ENCODE measurements at places on chromosomes 3 and 15.

DNA sequence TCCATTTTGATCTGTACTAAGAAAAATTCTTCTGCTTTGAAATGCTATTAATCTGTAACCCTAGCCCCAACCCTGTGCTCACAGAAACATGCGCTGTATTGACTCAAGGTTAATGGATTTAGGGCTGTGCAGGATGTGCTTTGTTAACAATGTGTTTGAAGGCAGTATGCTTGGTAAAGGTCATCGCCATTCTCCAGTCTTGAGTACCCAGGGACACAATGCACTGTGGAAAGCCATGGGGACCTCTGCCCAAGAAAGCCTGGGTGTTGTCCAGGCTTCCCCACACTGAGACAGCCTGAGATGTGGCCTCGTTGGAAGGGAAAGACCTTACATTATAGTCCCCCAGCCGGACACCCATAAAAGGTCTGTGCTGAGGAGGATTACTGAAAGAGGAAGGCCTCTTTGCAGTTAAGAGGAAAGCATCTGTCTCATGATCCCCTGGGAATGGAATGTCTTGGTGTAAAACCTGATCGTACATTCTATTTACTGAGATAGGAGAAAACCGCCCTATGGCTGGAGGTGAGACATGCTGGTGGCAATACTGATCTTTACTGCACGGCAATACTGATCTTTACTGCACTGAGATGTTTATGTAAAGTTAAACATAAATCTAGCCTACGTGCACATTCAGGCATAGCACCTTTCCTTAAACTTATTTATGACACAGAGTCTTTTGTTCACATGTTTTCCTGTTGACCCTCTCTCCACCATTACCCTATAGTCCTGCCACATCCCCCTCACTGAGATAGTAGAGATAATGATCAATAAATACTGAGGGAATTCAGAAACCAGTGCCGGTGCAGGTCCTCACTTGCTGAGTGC lies 6.3 kb downstream of the PIGZ start:
- no peak overlapping the region for H3K27ac ChIP-seq
- peaks cover 4% of the 10 kb centered on the region for H3K27me3 ChIP-seq
- no peak for DNase-seq

DNA sequence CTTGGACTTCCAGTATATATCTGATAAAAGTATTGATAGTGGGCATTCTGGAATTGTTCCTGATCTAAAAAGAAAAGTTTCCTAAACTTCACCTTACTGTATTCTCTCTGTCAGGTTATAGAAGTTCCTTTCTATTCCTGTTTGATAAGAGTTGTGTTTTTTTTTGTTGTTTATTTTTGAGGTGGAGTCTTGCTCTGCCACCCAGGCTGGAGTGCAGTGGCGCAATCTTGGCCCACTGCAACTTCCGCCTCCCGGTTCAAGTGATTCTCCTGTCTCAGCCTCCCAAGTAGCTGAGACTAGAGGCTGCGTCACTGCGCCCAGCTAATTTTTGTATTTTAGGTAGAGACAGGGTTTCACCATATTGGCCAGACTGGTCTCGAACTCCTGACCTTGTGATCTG lies 13.1 kb downstream of the BLM start:
- H3K4me1 ChIP-seq, result peaks cover 36% of the 10 kb centered on the region
- H3K4me3 ChIP-seq, result no peak overlapping the region
- H3K36me3 ChIP-seq, result peaks cover 40% of the 10 kb centered on the region
- no peak for DNase-seq

DNA sequence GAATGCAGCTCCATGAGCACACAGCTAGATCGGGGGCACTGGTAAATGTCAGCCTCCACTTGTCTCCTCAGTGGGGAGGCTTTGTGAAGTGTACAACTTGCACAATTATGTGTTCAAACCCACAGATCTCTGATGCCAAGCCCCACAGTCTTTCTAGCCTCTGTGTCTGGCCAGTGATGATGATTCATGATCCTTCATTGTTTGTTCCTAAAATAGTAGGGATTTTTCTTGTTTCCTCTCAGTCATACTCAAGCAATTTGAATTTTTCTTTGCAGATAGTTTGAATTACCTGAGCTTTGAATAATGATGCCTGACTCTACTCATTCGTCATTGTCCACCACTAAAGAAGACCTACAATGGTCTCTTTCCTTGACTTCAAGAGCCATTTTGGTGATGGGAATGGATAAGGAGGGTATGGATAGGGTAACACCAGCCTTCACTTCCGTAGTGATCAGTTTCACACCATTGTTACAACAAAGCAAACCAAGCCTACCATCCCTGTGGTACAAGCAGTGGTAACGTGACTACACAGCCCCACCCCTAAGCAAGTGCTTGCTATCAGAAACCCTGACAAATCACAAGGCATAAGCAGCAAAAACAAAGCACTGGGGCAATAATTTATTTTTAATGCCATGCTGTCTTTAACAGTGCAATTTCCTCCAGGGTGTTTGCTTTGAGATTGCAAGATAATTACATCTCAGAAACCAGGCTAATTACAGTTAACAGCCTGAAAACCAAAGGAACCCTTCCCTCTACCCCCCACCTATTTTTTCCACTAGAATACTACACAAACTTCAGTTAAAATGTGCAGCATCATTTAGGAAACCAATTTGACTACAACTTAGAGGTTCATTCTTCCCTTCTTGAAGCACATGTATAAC lies 114.1 kb upstream of the PPP2R3A start:
- H3K4me3 ChIP-seq, result no peak overlapping the region
- H3K36me3 ChIP-seq, result no peaks in the 10 kb centered on the region
- no peaks in the 10 kb centered on the region for H3K4me1 ChIP-seq
- no peak overlapping the region for H3K27ac ChIP-seq
- peaks cover 2% of the 10 kb centered on the region for H3K27me3 ChIP-seq
- DNase-seq, result no peak

GRCh38 chr15:64942356-64942755 lies 30.7 kb downstream of the ANKDD1A start:
- H3K36me3 ChIP-seq, result no peaks in the 10 kb centered on the region
- H3K27ac ChIP-seq, result no peak overlapping the region

DNA sequence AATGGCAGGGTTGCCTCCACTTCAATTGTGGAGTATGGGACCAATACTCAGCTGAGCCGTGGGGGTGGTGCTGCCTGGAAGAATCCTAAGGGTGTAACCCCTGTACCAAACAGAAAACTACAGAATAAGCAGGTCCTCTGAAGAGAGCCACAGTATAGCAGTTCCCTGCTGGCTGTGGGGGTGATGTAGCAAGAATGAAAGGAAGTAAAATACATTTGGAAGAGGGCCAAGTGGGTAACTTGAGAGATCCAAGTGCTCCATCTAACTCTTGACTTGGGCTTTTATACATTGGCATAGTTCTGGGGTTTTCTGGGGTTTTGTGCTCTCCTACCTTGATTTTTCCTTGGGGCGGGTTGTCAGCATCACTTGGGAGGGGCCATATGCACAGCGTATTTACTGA lies 341.4 kb downstream of the OTOL1 start:
- H3K4me3 ChIP-seq, result no peak overlapping the region
- H3K36me3 ChIP-seq, result no peaks in the 10 kb centered on the region
- DNase-seq, result no peak
- no peak overlapping the region for H3K27ac ChIP-seq
- H3K27me3 ChIP-seq, result no peaks in the 10 kb centered on the region
- no peaks in the 10 kb centered on the region for H3K4me1 ChIP-seq

DNA sequence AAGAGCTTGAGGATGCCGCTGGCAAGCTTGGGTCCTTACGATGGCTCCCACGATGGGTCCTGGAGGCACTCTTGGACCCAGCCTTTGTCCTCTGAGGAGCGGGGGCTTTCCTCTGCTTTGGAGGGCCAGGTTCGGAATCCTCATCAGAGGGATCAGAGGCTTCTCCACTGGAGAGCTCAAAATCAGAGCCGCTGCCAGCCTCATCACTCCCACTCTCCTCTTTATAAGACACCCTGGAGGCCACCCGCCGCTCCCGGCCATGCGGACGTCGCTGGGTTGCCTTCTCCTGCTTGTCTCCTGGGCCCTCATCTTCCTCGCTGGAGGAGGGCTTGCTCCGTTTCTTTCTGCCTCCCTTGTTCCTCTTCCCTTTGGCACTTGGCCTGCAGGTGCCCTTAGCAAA lies 20.0 kb downstream of the XPC start:
- no peak for DNase-seq
- H3K27ac ChIP-seq, result no peak overlapping the region
- no peak overlapping the region for H3K4me3 ChIP-seq
- peaks cover 71% of the 10 kb centered on the region for H3K36me3 ChIP-seq
- H3K27me3 ChIP-seq, result no peaks in the 10 kb centered on the region

GRCh38 chr3:132145833-132146232 lies 111.0 kb upstream of the CPNE4 start:
- no peak for DNase-seq
- no peak overlapping the region for H3K4me3 ChIP-seq
- no peaks in the 10 kb centered on the region for H3K36me3 ChIP-seq
- H3K27me3 ChIP-seq, result no peaks in the 10 kb centered on the region
- no peak overlapping the region for H3K27ac ChIP-seq

- peak overlapping the region; percentile 81 for H3K27ac ChIP-seq
- peak overlapping the region; percentile 21 for H3K4me3 ChIP-seq
- no peak for DNase-seq
- peaks cover 67% of the 10 kb centered on the region for H3K36me3 ChIP-seq
- H3K27me3 ChIP-seq, result no peaks in the 10 kb centered on the region
Measured at GRCh38 chr15:94282269-94283250, 51.2 kb downstream of the MCTP2 start.

GRCh38 chr3:164604687-164605086 lies 473.6 kb downstream of the SI start:
- no peak for DNase-seq
- H3K36me3 ChIP-seq, result no peaks in the 10 kb centered on the region
- H3K27ac ChIP-seq, result no peak overlapping the region
- no peaks in the 10 kb centered on the region for H3K4me1 ChIP-seq
- H3K27me3 ChIP-seq, result no peaks in the 10 kb centered on the region

GRCh38 chr3:73868688-73869315 lies 244.1 kb upstream of the PDZRN3 start:
- no peak overlapping the region for H3K4me3 ChIP-seq
- no peaks in the 10 kb centered on the region for H3K27me3 ChIP-seq
- H3K36me3 ChIP-seq, result no peaks in the 10 kb centered on the region
- H3K4me1 ChIP-seq, result no peaks in the 10 kb centered on the region

- no peak overlapping the region for H3K27ac ChIP-seq
- no peaks in the 10 kb centered on the region for H3K4me1 ChIP-seq
- H3K4me3 ChIP-seq, result no peak overlapping the region
- no peaks in the 10 kb centered on the region for H3K27me3 ChIP-seq
- no peaks in the 10 kb centered on the region for H3K36me3 ChIP-seq
Measured at GRCh38 chr15:27234593-27234992, 263.6 kb downstream of the GABRG3 start.

GRCh38 chr3:146505516-146505915 lies 36.2 kb upstream of the PLSCR2 start:
- H3K4me3 ChIP-seq, result no peak overlapping the region
- DNase-seq, result no peak
- no peak overlapping the region for H3K27ac ChIP-seq
- H3K4me1 ChIP-seq, result peaks cover 43% of the 10 kb centered on the region
- H3K27me3 ChIP-seq, result no peaks in the 10 kb centered on the region
- peaks cover 22% of the 10 kb centered on the region for H3K36me3 ChIP-seq

DNA sequence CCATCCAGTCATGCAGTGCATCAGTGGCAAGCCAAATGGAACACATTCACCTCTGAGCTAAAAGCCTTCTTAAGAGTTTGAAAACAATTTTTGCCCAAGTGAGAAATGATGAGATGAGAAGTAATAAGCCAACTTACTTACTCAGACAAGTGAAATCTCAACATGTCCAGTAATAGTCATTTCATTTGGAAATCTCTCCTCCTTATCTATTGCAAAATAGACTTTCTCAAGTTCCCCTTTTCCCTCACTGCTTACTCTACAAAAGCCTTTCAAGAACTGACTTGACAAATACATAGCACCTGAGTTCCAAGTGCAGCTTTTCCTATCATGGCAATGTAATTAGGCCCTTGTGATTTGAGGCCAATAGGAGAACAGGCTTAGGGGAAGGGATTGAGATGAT lies 282.3 kb downstream of the SLC9A9 start:
- no peaks in the 10 kb centered on the region for H3K36me3 ChIP-seq
- no peaks in the 10 kb centered on the region for H3K4me1 ChIP-seq
- peaks cover 1% of the 10 kb centered on the region for H3K27me3 ChIP-seq
- H3K27ac ChIP-seq, result no peak overlapping the region

DNA sequence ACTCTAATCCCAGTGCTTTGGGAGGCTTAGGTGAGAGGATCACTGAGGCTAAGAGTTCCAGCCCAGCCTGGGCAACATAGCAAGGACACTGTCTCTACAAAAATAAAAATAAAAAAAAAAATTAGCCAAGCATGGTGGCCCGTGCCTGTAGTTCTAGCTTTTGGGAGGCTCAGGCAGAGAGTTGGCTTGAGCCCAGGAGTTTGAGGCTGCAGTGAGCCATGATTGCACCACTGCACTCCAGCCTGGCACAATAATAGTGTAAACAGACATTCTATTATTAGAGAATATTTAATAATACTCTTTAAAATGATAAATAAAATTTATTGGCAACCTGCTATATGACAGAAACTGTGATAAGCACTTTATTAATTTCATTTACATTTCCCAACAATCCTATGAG lies 908.9 kb downstream of the TUSC7 start:
- H3K36me3 ChIP-seq, result no peaks in the 10 kb centered on the region
- no peak overlapping the region for H3K27ac ChIP-seq
- H3K4me3 ChIP-seq, result no peak overlapping the region
- no peaks in the 10 kb centered on the region for H3K27me3 ChIP-seq

DNA sequence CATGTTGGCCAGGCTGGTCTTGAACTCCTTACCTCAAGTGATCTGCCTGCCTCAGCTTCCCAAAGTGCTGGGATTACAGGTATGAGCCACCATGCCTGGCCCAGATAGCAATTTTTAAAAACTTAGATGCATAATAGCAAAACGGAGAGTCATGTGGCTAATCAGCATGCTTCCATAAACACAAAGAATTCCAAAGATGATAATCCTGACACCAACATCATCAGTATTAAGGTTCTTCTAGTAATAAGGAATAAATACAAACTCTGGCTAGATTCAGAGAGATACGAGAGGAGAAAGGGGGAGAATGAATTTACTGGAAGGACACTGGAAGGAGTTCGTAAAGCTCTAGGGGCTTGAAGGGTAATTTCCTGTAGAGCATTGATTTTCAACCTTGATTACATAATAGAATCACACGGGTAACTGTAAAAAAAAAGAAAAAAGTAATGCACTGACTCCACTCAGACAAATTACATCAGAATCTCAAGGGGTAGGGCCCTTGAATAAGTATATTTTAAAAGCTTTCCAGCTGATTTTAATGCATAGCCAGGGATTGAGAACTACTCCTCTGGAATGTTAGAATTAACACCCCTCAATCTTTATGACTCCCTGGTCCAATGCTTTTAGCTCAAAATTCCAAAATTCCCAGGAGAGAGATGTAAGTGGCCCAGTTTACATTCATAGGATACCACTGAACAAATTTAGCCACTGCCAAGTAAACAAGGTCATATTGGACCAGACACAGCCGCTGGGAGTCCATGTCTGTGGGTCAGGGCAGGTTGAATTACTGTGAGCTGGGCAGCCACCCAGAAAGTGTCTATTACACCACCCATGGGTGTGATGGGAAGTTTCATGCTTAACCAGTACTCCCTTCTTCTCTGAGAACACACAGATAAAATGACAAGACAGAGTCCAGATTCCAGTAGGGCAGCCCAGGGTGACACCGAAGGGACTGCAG lies 243.9 kb downstream of the TBL1XR1 start:
- peaks cover 2% of the 10 kb centered on the region for H3K27me3 ChIP-seq
- H3K36me3 ChIP-seq, result no peaks in the 10 kb centered on the region
- no peak overlapping the region for H3K27ac ChIP-seq
- no peak overlapping the region for H3K4me3 ChIP-seq

- H3K4me3 ChIP-seq, result no peak overlapping the region
- H3K27me3 ChIP-seq, result no peaks in the 10 kb centered on the region
- no peak for DNase-seq
Measured at GRCh38 chr15:84001037-84001436, 234.5 kb upstream of the GOLGA6L4 start.

Data from activated T-helper 1 cell treated with anti-CD3 and anti-CD28 coated beads, Interleukin-12 subunit alpha, Interleukin-12 subunit beta, Interleukin-2, Interleukin-4 antibody, amounts not matched to agents 30 ng/mL and 10 ng/mL and 1 ng/mL, durations not matched to agents 14 hours and 24 hours and 36 hours (primary cell).